ENCODE measurements at places on chromosomes 7 and 10. TPM values are rescaled to one million over a fixed set of nuclear protein-coding genes. Genes with fewer than 3 reads are reported as not detected.

Gene CBX3
- polyA plus RNA-seq, result 315 TPM

Gene CTAGE15
- 1.6 TPM for polyA plus RNA-seq

Gene USP6NL
- polyA plus RNA-seq, result 26.8 TPM

Gene SPDYE9
- polyA plus RNA-seq, result 0.41 TPM

Gene CD36
- 33.6 TPM for polyA plus RNA-seq

Gene CH25H
- 0.21 TPM for polyA plus RNA-seq

Gene SAMD9L
- 3.3 TPM for polyA plus RNA-seq

Gene PAPSS2
- polyA plus RNA-seq, result 33.5 TPM

Gene SCRN1
- polyA plus RNA-seq, result 65.7 TPM

Gene SKIDA1
- polyA plus RNA-seq, result 11.8 TPM

Gene CPN1
- polyA plus RNA-seq, result 2.3 TPM

Gene CFAP69
- 12.4 TPM for polyA plus RNA-seq

Gene MMP21
- polyA plus RNA-seq, result 0.26 TPM

Gene INA
- 0.18 TPM for polyA plus RNA-seq

Gene UNCX
- polyA plus RNA-seq, result 13.5 TPM

Gene CALHM1
- polyA plus RNA-seq, result not detected

Gene AGR2
- polyA plus RNA-seq, result 62.8 TPM

Gene AKR1C2
- 7.9 TPM for polyA plus RNA-seq

Gene CHCHD1
- 55.2 TPM for polyA plus RNA-seq

Gene SPDYE2
- 14.1 TPM for polyA plus RNA-seq

Gene TRIM50
- polyA plus RNA-seq, result 0.33 TPM

Gene SNCG
- polyA plus RNA-seq, result 24.4 TPM

Gene COL1A2
- 531 TPM for polyA plus RNA-seq

Gene RARRES2
- polyA plus RNA-seq, result 54.0 TPM

Gene SLC26A5
- polyA plus RNA-seq, result 0.09 TPM

Gene SYT15B
- polyA plus RNA-seq, result 2.8 TPM

Gene KLHDC10
- polyA plus RNA-seq, result 53.6 TPM

Gene RASA4
- polyA plus RNA-seq, result 86.8 TPM

Gene CTNNA3
- 4.2 TPM for polyA plus RNA-seq

Gene ZNF862
- 27.3 TPM for polyA plus RNA-seq

Gene FLNC
- 24.8 TPM for polyA plus RNA-seq

Gene GFRA1
- polyA plus RNA-seq, result 22.8 TPM

Gene LUC7L2
- 167 TPM for polyA plus RNA-seq

Gene LRRC4
- 7.7 TPM for polyA plus RNA-seq
